ENCODE measurements at places on chromosomes 5 and 9.

DNA sequence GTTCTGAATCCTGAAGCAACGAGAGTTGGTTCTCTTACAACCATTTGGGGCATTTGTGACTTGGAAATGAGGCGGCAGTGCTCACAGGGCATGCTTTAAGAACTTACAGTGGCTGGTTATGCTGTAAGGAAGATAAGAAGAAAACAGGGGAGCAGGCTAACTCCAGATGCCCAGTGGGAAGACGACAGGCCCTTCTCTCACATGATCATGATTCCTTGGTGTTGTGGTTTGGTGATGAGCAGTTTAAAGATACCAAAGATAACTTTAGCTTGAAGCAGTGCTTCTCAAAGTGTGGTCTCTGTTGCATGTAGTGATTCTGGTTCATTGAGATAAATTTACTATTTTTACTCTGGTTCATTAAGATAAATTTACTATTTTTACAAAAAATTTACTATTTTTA lies 2.6 kb upstream of the HABP4 start:
- no peak for DNase-seq

DNA sequence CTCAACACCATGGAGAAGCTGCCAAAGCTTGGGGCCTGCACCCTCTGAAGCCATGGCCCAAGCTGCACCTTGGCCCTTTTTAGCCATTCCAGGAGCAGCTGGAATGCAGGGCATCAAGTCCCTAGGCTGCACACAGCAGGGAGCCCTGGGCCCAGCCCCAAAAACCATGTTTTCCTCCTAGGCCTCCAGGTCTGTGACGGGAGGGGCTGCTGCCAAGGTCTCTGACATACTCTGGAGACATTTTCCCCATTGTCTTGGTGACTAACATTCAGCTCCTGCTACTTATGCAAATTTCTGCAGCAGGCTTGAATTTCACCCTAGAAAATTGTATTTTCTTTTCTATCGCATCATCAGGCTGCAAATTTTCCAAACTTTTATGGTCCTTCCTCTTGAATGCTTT lies 64.6 kb downstream of the ELOVL7 start:
- DNase-seq: no peak

DNA sequence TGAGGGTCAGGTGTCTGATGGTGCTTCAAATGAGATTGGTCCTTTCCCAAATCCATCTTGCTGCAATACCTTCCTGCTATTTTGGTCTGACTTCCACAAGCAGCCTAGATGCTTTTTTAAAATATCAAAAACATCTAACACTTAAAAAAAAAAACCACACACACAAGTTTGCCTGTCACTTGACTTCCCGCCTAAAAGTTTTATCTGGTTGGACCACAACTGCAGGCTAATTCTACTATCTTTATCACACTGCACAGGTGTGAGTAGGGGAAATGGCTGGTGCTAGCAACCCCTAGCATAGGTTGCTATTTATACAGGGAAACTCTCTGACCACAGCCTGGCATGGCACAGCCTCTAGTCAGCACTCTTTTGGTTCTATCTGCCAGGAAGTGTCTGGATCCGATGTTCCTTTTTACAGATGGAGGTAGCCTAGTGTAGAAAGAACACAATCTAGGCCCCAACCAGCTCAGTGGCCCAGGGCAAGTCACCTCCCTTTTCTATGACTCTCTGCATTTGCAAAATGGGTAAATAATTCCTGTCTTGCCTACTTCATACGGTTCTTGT lies at the start of gene HEMGN:
Gene HEMGN (minus strand): TSS at position 92 of the 564 bp plus-strand sequence. CDS start 36 bp downstream, at position 56.
- no peak for DNase-seq

- DNase-seq: no peak
Observed at GRCh38 chr5:123752552-123753179, 240.7 kb downstream of the CSNK1G3 start.

GRCh38 chr9:111794835-111795556 lies at the start of gene SHOC1:
Gene SHOC1 (minus strand): TSS chr9:111794937. CDS start chr9:111791418, 3,519 bp downstream.
- peak; percentile 32 for DNase-seq

- DNase-seq: no peak
Observed at GRCh38 chr9:74503666-74504065, 6.5 kb downstream of the RORB start.

DNA sequence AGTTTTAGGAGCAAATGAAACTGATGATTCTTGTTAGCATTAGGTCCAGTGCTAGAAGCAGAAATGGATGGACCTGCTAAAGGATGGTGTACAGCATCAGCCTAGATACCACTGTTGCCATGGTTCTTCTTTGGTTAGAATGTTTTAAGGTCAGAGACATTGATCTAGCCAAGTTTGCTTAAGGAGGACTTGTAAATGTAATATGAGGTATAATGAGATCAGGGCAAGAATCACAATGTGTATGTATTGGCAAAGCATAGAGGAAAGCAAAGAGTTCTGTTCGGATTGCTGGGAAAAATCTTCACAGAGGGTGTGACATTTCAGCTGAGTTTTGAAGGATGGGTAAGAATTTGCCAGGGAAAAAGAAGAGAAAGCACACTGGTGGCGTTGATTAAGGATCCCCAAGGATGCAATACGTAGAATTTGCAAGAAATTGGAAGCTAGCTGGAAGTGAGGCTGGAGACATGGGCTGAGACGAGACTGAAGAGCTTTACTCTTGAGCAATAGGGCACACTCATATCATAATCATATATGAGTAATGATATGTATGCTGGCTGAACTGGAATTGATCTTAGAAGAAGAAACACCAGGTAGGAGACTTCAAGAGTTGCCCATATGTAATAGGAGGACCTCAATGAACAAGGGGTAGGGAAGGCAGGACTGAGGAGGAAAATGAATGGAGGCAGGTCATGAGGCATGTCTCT lies 102.0 kb downstream of the ZNF462 start:
- DNase-seq: no peak

GRCh38 chr5:126488443-126489065 lies 65.3 kb downstream of the GRAMD2B start:
- DNase-seq: no peak

DNA sequence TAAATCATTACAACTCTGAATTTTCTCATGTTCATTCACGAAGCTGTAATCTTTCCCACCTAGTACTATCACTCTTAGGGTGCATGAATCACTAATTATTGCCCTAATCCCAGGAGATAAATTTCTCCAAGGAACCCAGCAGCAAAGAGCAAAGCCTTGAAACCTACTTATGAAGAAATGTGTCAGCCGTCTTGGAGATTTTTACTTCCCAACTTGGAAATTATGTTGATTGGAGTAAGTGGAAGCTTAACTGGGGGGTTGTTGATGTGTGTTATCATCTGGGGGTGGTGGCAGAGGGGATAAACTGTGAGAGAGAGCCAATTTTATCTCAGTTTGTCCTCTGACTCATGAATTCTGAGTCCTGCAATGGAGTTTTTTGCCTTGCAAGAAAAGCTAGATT lies 440.5 kb upstream of the WWC1 start:
- DNase-seq: no peak

DNA sequence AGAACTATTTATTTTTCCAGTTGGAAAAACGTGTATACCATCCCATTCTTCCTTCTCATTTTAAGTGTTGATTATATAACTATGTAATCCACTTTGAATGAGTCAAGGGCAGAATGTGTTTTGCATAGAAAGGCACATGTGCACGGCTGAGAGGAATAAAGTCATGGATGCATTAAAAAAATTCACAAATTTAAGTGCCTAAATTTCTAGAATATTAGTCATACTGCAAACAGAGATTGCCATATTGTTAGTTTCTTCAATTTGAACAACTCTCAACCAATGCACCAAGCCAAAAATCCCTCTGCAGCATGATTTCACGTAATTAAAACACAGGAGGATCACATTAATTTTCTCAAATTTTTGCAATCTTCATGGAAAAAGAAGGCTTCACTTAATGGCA lies 166.3 kb downstream of the MPDZ start:
- no peak for DNase-seq

GRCh38 chr9:92496396-92497176 lies 14.3 kb upstream of the ASPN start:
- DNase-seq: no peak

GRCh38 chr5:66741394-66741793 lies 145.2 kb downstream of the MAST4 start:
- DNase-seq: no peak

GRCh38 chr9:87516926-87517290 lies 19.2 kb downstream of the DAPK1 start:
- no peak for DNase-seq

DNA sequence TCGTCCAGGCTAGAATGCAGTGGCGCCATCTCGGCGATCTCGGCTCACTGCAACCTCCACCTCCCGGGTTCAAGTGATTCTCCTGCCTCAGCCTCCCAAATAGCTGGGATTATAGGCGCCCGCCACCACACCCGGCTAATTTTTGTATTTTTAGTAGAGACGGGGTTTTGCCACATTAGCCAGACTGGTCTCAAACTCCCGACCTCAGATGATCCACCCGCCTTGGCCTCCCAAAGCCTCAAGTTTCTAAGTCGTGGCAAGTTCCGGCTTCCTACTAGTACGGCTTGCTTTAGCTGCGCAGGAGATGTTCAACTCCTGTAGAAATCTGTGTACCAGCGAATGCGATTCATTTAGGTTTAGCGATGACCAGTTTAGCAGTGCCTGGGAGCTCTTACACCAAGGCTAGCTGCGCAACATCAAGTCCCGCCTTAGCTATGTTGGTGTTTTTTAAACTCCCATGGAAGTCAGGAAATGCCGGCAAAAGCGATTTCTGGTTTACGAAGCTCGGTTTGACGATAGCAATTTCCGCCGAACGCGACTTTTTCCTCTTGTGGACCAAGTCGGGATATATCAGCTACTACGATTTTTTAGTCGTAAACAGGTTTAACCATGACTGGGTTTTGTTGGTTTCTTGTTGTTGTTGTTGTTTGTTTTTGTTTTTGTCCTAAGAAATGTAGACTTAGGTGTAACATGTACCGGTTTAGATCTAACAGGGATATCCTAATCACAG lies 46.4 kb downstream of the ANXA2R start:
- DNase-seq: no peak

DNA sequence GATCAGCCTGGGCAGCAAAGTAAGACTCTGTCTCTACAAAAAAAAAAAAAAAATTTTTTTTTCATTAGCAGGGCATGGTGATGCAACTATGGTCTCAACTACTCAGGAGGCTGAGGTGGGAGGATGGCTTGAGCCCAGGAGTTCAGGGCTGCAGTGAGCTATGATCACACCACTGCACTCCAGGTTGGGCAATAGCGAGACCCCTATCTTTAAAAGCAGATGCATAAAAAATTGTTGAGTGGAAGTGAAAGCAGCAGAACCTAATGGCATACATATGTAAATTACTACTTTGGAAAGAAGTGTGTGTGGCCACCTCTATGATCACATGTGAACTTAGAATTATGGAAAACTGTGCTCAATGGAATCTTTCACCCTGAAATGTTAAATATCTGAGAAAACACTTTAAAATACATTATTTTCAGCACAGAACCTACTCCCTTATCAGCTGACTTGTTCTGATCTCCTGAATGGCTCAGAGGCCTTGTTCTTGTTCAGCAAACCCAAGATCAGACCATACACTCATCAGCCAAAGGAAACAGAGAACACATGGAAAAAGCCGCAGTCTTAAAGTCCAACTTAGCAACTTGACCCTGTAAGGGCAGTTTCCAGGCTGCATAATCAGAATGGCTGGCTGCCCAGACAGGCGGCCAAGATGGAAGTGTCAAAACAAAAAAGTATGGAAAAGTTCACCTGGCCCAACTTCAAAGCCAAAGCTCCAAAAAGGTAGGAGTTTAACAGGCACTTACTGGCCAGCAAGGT lies 56.5 kb downstream of the SIL1 start:
- peak; percentile 72 for DNase-seq

DNA sequence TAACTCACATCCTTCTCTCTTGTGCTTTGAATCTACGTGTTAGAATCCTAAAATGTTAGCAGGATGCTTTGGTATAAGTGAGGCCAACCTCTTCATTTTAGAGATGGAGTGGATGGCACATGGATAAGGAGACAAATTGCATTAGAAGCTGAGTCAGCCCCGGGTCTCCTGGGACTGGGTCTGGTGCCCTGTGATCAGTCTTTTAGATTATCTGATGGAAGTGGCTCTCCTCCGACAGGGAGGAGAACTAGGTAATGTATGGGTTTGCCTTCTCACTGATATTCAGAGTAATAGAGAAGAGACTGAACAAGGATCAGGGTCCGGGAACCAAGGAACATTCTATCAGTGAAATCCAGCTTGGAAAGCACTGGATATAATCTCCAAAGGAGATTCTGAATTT lies 74.9 kb upstream of the TNFSF8 start:
- DNase-seq: no peak

DNA sequence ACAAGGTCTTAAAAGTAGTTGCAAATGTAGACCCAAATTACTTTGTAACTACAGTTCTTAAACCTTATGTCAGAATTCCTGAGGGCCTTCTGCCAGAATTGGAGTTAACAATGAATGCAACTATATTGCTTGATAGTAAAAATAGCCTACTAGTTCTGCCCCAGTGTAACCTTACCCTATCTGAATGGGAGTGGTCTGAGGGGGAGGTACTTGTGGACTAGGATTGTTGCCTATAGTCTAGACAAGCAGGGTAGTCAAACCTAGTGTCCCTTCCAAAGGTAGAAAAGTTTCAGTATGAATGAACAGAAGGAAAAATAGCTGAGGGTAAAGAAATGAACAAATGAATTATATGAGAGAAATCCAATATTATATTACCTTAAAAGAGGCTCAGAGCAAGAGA lies 242.2 kb downstream of the PJA2 start:
- no peak for DNase-seq

GRCh38 chr9:90544488-90544887 lies 98.1 kb downstream of the DIRAS2 start:
- DNase-seq: no peak

GRCh38 chr5:143685246-143685815 lies 126.6 kb upstream of the HMHB1 start:
- DNase-seq: no peak

DNA sequence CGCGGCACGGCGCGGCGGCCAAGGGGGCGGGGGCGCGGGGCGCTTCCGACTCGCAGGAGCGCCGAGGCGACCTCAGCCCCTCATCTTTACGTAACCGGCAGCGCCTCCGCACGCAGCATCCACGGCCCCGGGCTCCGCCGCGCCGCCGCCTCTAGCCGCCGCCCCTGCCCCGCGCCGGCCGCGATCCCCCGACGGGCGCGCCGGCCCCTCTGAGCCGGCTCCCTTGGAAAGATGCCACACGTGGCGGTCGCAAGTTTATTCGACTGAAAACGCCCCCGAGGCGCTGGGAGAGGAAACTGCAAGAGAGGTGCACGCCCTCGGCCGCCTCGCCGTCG lies 1.0 kb downstream of the KLF9 start:
- DNase-seq: peak; percentile 86

DNA sequence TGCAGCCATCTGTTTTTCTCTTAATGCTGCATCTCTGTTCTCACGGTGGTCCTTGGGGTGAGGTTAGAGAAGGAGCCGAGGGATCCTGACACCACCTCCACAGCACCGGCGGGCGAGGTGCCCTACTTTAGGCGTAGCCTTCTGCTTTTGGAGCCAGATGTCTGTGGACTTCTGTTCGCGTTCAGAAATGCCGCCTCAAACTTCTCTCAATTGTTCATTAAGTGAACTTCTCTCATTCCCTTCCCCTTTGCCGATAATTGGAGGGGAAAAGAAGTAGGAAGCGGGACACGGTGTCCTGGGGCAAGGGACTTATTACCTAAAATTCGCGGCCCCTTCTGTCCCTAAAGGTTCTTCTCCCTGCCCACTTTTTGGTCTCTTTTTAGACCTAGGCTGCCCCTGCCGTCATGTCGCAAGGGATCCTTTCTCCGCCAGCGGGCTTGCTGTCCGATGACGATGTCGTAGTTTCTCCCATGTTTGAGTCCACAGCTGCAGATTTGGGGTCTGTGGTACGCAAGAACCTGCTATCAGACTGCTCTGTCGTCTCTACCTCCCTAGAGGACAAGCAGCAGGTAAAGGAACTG lies 455 bp downstream of the KIF20A start:
- DNase-seq: no peak
